ENCODE measurements at places on chromosomes 12 and 14.

DNA sequence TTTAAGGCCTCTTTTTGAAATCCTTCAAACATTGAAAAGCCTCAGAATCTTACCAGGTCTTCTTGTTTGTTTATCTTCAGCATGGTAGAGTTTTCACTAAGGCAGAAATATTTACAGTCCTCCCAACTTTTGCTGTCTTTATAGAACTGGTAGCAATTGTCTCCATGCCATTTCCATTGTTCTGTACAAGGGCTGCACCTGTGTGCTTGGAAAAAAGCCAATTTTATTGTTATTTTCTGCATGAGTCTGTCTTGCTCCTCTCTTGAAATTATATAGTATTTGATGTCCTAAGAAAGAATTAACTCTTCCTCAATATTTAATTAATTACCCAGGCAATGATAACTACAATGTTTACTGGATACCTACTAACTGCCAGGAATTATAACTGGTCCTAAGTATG is 23.3 kb downstream of the CLEC1A start:
- no peak for DNase-seq

DNA sequence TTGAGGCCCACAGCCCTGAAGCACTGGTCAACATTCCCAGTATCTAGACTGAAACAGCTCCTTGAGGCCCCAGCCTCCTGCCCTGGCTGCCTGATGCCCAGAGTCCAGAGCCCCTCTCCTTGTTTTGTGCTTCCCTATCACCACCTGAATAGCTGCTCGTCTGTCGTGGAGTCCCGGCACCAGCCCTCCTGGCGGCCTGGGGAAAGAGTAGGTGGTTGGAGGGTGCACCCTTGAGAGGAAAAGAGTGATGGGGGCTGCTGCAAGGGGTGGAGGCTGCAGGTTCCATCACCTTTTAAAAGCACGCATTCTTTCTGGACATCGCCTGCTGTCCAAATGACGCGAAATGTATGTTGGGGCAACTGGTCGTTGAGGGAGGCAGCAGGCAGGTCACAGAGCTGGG is 3.2 kb downstream of the RABGGTA start:
- DNase-seq: no peak

- DNase-seq: no peak
These were observed 41.1 kb downstream of the ACSM4 start for GRCh38 chr12:7344833-7345606.

DNA sequence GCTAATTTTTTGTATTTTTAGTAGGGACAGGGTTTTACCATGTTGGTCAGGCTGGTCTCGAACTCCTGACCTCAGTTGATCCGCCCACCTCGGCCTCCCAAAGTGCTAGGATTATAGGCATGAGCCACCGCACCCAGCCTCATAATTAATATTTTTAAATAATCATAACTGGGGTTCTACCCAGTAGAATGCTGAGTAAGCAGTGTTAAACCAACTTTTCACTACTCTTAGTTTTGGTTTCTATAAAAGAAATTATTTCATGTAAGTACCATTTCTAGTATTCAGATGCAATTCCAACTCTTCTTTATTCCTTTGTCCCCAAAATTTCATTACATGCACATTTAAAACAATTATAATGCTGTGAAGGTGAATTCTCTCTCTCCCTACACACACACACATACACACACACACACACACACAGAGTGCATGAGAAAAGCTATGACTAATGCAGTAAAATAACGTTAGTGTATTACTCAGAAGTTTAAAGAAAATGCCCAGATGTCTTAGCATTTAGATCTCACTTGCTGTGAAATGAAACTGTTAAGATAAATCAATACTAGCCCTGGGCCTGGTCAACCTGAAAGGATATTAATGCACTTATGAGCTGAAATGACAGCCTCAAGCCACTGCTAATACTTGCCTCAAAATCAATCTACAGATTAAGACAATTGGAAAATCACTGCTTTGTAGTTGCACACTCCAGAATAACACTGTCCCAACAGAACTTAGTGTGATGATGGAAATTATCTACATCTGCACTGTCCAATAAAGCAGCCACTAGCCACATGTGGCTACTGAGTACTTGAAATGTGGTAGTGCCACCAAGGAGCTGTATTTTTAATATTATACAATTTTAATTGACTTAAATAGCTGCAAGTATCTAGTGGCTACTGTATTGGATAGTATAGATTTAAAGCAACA is 36.0 kb downstream of the PTPN21 start:
- no peak for DNase-seq

DNA sequence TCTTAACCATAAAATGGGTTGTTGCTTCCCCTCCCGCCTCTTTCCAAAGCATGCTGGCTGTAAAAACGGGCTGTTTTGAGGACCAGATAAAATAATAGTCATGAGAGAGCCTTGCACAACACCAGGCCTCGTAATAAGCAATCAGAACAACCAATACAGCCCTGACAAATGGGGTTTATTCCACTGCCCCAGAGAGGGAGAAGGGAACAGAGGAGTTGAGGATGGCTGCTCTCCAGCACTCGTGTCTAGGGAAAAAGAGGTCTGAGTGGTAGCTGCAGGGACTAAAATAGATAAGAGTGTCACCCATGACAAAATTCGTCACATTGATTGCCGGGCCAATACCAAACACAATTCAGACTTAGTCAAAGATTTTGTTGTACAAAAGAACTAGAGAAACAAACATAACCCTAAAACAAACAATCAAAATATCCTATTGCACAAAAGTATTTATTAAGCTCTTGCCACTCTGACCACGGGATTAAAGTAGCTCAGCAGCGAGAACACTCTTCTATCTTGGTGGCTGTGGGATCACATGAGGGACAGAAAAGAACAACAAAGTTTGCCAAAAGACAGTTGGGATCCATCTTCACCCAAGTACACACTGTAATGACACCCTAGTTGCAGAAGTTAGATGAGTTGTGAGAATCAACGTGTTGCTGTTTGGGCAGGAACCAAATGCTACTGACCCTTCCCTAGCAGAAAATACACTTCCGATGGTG is 188.0 kb downstream of the FOXN3 start:
- DNase-seq: no peak

DNA sequence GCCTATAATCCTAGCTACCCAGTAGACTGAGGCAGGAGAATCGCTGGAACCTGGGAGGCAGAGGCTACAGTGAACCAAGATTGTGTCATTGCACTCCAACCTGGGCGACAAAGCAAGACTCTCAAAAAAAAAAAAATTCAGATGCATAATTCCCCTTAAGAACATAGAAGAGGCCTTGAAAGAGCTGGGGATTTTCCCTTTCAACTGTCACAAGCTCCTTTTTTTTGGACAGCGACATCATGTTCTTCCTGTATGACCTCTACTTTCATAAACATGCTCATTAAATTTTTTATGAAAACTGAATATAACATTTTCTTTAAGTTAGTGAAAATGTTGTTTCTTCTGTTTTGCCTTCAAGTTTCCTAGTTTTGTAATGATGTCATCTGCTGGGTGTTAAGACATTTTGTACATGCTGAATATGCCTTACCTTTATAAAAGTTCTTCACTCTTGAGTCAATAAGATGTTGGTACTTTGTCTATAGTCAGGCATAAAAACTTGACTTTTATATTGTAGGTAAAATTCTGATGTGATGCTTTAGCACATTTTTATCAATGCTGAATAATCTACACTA is 76.0 kb downstream of the PTHLH start:
- no peak for DNase-seq

- no peak for DNase-seq
These were observed 129.3 kb upstream of the PTPRQ start for GRCh38 chr12:80314741-80315140.

DNA sequence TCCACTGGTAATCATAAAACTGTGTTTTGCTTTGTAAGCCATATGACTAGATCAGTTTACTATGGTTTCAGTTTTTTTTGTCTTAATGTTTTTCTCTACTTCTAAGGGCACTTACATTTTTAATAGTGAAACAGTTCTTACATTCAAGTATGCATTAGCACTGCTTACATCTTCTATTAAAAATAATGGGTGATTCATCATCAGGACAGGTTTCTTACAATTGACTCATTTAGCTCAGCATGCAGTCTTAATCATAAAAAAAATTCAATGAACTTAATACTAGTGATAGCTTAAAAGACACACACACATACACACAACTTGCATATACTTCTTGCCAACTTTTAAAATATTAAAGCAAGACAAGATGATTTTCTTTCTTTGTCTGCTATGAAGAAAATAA is 845.7 kb upstream of the USP15 start:
- DNase-seq: no peak

- no peak for DNase-seq
These were observed 90.6 kb downstream of the TXNDC16 start for GRCh38 chr14:52461721-52462120.

DNA sequence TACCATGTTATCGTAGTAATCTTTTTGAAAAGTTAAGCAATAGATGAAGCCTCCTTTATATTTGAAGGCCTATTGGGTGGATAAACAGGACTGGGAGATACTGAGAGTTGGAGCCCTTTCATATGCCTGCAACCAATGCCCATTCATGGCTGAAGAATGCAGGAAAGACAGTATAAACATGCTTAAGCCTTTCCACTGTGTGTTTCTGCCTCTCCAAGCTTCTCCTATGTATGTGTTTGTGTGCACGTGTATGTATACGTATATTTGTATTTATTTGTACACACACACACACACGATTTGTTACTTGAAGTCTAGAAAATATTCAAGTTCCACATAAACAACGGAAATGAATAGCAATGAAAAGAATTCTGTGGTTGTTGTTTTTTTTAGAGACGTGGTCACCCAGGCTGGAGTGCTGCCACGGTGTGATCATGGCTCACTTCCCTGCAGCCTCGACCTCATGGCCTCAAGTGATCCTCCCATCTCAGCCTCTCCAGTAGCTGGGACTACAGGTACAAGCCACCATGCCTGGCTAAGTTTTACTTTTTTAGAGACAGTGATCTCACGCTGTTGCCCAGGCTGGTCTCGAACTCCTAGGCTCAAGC is 1453.5 kb downstream of the AACS start:
- no peak for DNase-seq

- DNase-seq: no peak
These were observed 59.1 kb downstream of the TMEM132D start for GRCh38 chr12:129844662-129845220.

GRCh38 chr12:105822131-105823105 is 316.3 kb downstream of the NUAK1 start:
- DNase-seq: no peak

DNA sequence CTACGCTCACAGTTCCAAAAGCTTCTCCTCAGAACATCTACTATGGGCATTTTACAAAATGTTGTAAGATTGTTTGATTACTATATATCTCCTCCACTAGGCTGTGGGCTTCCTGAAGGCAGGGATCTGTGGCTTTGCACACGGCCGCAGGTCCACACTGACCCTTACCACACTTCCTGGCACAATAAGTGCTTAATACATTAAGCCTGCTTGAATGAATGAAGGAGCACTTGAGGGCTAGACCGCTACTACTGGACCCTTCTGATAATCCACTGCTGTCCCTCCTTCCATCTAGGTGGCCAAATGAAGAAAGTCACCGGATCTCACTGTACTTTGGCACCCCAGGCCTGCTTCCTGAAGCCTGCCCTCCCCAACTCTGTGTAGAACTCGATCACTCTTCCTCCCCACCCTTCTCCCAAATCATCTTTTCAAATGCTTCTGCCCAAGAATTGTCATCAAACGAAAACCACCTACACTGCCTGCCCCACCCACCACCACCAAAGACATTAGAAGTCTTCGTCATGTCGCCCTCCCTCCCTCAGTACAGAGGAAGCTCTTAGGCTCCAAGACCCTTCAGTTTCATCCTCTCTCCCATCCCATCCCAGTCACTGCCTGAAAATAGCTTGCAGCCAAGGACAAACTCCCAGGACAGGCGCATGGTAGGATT is 596 bp upstream of the ZBTB39 start:
- DNase-seq: no peak

DNA sequence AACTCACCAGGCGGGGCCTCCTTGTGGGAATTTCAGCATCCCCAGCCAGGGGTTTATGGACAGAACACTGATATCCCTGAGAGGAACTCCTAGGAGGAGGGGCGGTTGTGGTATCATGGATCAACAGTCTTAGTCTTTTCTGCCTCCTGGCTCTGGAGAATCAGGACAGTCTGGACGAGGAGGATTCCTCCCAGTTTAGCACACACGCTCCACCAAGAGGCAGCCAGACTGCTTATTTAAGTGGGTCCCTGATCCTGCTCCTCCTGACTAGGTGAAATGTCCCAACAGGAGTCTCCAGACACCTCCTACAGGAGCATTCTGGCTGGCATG is 10.4 kb upstream of the ZNF705A start:
- no peak for DNase-seq

DNA sequence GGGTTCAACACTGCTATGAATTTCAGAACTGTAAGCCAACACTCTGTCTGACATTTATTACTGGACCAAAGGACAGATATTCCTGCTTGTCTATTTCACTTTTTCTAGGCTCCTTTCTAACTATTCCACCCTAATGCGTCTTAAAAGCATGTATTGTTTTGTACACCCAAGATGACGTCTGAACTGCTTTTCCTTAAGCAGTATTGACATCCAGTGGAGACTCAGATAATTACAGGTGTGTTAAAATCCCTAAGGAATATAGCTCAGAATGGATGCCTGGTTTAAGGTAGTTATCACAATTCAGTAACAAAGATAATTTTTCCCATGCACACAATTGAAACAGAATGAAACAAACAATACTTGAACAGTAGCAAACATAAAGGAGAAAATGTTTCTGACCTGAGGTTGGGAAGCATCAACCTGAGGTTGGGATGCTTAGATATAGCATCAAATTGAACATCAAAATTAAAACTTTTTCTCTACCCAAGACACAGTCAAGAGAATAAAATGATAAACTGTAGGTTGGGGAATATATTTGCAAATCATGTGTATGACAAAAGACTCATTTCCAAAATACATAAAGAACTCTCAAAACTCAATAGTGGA is 93.7 kb upstream of the PTPRR start:
- no peak for DNase-seq

DNA sequence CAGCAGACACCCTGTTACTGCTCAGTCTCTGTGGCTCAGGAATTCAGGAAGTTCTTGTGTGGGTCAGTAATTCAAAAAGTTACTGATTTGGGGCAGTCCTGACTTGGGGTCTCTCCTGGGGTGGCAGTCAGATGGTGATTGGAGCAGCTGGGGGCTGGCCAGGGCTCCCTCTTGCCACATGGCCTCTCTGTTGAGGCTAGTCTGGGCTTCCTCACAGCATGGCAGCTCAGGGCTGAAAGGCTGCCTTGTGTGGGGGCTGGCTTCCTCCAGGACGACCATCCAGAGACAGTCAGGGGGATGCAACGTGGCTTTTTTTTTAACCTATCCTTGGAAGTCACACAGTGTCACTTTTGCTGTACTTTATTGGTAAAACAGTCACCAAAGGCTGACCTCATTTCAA is 61.3 kb downstream of the CACNA1C start:
- no peak for DNase-seq

DNA sequence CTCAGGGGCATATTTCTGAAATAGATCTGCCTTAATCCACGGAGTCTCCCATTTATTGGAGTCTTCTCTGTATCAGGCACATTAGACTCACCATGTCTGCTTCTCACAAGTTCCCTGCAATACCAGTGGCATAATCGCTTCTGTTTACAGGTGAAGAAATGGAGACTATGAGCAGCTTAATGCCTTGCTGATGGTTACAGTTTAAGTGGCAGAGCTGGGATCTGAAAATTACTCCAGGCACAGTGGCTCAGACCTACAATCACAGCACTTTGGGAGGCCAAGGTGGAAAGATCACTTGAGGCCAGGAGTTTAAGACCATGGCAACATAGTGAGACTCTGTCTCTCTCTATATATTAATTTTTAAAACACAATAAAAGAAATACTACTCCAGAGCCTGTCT is 7.3 kb upstream of the RIC8B start:
- no peak for DNase-seq

- DNase-seq: no peak
These were observed 42.6 kb upstream of the PLEKHD1 start for GRCh38 chr14:69441948-69442347.

GRCh38 chr14:97946641-97947040 is 1149.5 kb downstream of the VRK1 start:
- DNase-seq: no peak
